ENCODE measurements at places on chromosomes 12 and 14. TPM values are rescaled to one million over a fixed set of nuclear protein-coding genes. Genes with fewer than 3 reads are reported as not detected.

DNA sequence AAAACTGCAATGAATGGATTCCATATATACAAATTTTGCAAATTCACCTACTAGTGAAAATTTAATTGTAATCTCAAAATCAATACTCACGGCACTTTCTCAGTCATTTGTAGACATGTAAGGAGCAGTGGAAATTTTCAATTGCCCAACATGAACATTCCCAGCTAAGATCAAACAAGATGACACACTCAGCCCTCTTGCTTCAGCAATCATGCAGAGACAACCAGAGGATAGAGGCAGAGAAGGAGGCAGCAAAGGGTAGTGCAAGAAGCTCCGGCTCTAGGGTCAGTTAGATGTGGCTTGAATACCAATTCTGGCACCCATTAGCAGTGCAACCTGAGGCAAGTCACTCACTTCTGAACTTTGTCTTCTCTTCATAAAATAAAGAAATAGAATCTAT, 91.5 kb upstream of the SLC35F4 start:
- no peak for DNase-seq

- no peak for DNase-seq
Measured at GRCh38 chr12:38386205-38386985, 69.8 kb downstream of the ALG10B start.

GRCh38 chr12:41213107-41213506, 25.0 kb downstream of the PDZRN4 start:
- no peak for DNase-seq

DNA sequence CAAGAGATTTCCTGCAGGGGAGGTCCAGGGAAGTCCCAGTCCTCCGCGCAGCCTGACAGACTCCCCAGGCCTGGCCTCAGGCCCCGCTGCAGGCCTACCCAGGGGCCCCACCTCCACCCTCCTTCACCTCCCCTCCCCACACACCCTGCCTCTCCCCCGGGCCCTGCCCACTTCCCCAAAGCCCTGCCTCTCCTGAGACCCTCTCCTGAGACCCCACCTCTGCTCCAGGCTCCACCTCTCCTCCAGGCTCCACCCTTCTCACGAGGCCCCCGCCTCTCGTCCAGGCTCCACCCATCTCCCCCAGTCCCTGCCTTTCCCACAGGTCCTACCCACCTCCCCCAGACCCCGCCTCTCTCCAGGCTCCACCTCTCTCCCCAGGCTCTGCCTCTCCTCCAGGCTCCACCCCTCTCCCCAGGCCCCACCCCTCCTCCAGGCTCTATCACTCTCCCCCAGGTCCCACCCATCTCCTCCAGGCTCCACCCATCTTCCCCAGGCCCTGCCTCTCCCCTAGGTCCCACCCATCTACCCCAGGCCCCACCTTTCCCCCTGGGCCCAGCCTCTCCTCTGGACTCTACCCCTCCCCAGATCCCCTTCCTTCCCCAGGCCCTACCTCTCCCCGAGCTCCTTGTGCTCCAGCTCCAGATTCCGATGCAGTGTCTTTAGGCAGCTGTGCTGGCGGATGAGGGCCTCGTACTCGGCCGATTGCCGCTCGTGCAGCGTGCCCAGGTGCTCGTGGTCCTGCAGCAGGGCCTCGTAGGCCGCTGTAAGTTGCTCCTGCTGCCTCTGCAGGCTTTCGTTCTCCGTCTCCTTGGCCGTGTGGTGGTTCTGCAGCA, 58.8 kb upstream of the GPR68 start:
- DNase-seq = peak; percentile 69

GRCh38 chr12:122944605-122945592, 21.4 kb downstream of the ABCB9 start:
- DNase-seq = peak; percentile 83

GRCh38 chr14:103696070-103696402, 19.2 kb downstream of the XRCC3 start:
- DNase-seq = peak; percentile 80

DNA sequence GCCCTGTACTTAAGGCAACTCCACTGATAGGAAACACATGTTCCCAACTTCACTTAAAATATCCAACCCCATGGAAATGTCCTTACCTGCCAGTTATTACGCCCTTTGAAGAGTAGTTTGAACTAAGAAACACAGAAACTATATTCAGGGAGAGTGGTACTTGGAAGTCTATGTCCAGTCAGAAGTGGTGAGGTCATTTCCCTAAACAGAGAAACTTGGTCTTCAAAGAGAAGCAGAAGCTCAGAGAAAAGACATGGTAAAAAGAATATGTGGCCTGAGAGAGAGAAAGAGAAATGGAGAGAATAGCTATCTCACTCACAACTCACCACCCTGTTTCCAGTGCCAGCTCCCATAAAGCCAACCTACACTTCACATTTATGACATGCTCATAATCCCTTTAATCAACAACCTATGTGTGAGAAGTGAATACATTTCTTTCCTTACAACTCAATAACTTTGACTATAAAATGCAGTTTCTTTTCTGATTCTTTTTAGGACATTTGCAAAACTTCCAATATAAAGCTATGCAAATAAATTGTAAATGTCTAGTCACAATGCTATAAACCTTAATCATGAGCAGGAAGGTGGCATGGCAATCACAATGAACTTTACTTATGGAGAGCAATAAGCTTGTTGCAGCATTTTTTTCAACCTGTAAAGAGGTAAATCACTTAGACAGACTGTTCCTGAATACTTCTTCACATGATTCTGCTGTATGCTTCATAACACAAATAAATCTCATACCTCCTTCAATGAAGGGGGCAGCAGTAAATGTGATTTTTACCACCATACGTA, 67.1 kb downstream of the CPNE8 start:
- no peak for DNase-seq

- no peak for DNase-seq
Measured at GRCh38 chr14:29717901-29718300, 209.7 kb downstream of the PRKD1 start.

GRCh38 chr14:29716150-29716549, 211.5 kb downstream of the PRKD1 start:
- DNase-seq = no peak

GRCh38 chr12:15591811-15592210, 197.4 kb downstream of the EPS8 start:
- DNase-seq = no peak

DNA sequence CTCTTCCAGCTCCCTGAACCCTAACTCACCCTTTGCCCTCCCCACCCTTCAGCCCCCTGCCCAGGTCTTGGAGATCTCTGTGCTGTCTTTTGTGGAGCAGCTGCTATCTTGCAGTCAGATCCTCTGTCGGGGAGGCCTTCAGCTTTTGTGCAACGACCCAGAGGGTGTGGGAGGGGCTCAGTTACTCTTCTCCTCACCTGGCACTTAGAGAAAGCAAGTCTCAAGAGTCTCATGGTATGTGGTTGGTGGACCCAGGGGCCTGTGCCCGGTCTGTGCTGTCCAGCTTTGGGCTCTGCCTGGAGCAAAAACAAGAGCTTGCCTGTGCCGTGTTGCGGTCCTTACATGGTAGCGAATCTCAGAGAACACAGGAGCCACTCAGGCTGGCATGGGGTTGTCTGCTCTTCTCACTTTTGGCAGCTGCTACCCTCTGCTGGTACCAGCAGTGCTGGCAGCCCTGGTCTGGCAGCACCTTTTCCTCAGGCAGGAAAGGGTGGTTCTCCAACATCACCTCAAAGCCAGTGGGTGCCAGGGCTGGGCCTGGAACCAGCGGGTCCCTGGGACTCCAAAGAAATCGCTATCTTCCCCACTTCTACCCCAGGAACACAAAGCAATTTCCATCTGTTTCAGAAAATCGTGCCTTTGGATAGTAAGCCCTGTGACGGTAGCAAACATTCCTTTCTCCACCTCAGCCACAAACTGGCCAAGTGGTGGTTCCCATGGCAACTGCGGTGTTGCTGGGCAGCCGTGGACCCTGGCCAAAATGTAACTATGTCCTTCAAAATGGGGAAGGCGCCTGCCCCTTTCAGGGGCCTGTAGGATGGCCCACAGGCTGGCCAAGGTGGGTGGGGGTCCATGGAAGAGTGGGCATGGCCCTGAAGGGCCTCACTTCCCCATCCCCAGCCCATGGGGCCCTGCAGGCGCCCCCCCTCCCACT, 90.0 kb downstream of the RIN3 start:
- peak; percentile 67 for DNase-seq

- no peak for DNase-seq
Measured at GRCh38 chr12:67239061-67239460, 30.1 kb upstream of the CAND1 start.

DNA sequence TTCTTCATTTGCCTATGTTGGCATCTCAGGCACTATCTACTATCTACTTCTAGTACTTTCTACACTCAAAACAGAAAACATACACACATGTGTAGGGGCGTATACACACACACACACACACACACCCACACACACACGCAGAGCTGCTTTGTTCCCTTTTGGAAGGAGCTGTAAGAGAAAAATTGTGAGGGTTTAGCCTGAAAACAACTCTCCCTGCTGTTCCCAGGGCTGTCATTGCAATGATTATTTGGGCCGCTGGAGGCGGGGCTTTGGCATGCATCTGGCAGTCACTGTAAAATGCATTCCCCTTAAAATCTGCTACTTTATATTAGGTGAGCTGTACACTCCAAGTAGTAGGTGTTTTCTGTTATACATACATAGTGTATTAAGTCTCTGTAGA, 29.1 kb upstream of the SLC38A2 start:
- DNase-seq = peak; percentile 65

The PMEL gene
- total RNA-seq = 2.1 TPM

The B4GALNT3 gene
- total RNA-seq = 14.0 TPM

The IQSEC3 gene
- 0.82 TPM for total RNA-seq

The TAS2R20 gene
- 8.2 TPM for total RNA-seq

The ALX1 gene
- total RNA-seq = 2.7 TPM

The STAC3 gene
- 310 TPM for total RNA-seq

The C12orf54 gene
- total RNA-seq = not detected

The ETFBKMT gene
- total RNA-seq = 3.8 TPM

The VWF gene
- total RNA-seq = 101 TPM

The PARP2 gene
- total RNA-seq = 14.2 TPM

The SAMD15 gene
- 0.51 TPM for total RNA-seq

The OAS1 gene
- 7.8 TPM for total RNA-seq
